ENCODE measurements at places on chromosomes 12 and 14. TPM values are rescaled to one million over a fixed set of nuclear protein-coding genes. Genes with fewer than 3 reads are reported as not detected.

Gene CKB
- total RNA-seq: 19.2 TPM

Gene FAM222A
- 29.3 TPM for total RNA-seq

Gene TEX22
- 0.85 TPM for total RNA-seq

Gene SDR9C7
- total RNA-seq: not detected

Gene RTL1
- not detected for total RNA-seq

Gene SLC38A6
- total RNA-seq: 18.5 TPM

Gene GARIN6
- not detected for total RNA-seq

Gene TEDC1
- total RNA-seq: 9.4 TPM

Gene CLMN
- 14.7 TPM for total RNA-seq

Gene MYL6B
- 101 TPM for total RNA-seq

Gene SLC2A14
- total RNA-seq: 0.51 TPM

Gene TAS2R9
- total RNA-seq: not detected

Gene AICDA
- total RNA-seq: 0.77 TPM

Gene FLRT2
- 23.4 TPM for total RNA-seq

Gene CLEC1A
- total RNA-seq: 7.6 TPM

Gene NTF3
- 0.72 TPM for total RNA-seq

Gene CCDC60
- total RNA-seq: not detected

Gene IFI27
- 405 TPM for total RNA-seq

Gene PACS2
- 96.1 TPM for total RNA-seq

Gene ABCC9
- 21.3 TPM for total RNA-seq

Gene R3HDM2
- 46.1 TPM for total RNA-seq

Gene SOAT2
- not detected for total RNA-seq

Gene HCFC2
- total RNA-seq: 15.4 TPM

Gene TUBA1C
- total RNA-seq: 71.7 TPM

Gene KRT77
- total RNA-seq: not detected

Gene PZP
- 1.3 TPM for total RNA-seq

Gene KCNMB4
- total RNA-seq: 2.6 TPM

Gene KRT3
- not detected for total RNA-seq

Gene TAS2R20
- 6.9 TPM for total RNA-seq

Gene P2RX7
- total RNA-seq: 7.7 TPM

Gene SLC25A47
- not detected for total RNA-seq

Gene PRIMA1
- not detected for total RNA-seq

Gene COX14
- total RNA-seq: 64.5 TPM

Gene DEGS2
- total RNA-seq: 1.3 TPM

Gene USP30
- 11.1 TPM for total RNA-seq

Gene EIF2B2
- total RNA-seq: 18.7 TPM

Gene MMP17
- 2.9 TPM for total RNA-seq

Gene STAB2
- total RNA-seq: 320 TPM

Gene PAX9
- total RNA-seq: not detected

Gene KRT8
- 20.1 TPM for total RNA-seq

Gene FSCB
- not detected for total RNA-seq

Gene SMOC1
- 108 TPM for total RNA-seq

Gene APOF
- total RNA-seq: not detected

Gene MGAT4C
- total RNA-seq: not detected

Gene KLHDC1
- total RNA-seq: 12.8 TPM

Gene STAC3
- total RNA-seq: 4.1 TPM

Gene SYT1
- 2.4 TPM for total RNA-seq

Gene GLIPR1L1
- total RNA-seq: not detected

All from spleen (tissue), 13 donors.